ENCODE measurements at places on chromosomes 2 and 18.

DNA sequence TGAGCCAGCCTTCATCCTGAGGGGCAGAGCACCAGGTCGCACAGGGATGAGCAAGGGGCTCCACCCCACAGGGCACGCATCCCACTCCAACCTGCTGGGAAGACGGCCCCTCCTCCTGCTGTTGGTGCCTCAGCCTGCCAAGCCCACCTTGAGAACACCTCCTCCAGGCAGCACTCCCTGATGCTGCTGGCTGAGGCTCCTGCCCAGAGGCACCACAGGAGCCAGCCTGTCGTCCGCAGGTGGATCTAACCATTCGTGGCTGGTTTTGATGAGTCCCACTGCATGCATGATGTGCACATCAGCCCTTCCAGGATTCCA, 58.4 kb downstream of the BIN1 start:
- no peak for DNase-seq

GRCh38 chr2:101140978-101141655, 10.1 kb downstream of the TBC1D8 start:
- no peak for DNase-seq

GRCh38 chr2:16123421-16123820, 183.1 kb downstream of the MYCN start:
- no peak for DNase-seq

DNA sequence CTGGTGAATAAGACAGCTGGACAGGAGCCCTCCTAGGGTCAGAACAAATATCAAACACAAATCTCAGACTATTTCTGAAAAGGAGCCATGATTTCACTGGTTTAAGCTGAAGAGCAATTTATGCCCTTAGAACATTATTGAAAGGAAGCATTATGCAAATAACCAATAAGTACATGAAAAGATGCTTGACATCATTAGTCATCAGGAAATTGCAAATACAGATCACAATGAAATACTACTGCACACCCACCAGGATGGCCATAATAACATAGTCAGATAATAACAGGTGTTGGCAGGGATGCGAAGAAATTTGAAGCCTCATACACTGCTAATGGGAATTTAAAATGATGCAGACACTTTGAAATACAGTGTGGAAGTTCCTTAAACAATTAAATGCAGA, 176.4 kb upstream of the RAB6C start:
- DNase-seq = no peak

- DNase-seq = no peak
Measured at GRCh38 chr18:55034742-55035141, 75.5 kb upstream of the CCDC68 start.

DNA sequence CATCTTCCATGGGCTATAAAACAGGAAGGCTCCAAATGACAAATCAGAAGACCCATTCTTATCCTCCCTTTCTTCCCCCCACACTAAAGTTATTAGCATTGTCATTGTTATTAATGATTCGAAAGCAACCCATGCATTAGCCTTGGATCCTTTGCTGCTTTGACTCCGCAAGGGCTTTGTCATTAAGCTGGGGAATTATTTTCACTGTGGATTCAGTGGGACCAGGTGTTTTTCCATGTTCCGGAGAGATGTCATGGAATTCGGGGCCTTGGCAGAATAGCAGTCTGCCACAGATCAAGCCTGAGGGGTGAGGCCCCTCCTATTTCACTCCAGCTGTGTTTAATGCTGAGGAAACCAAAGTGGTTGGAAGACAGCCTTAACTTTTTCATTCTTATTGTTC, 357.1 kb downstream of the EN1 start:
- no peak for DNase-seq

GRCh38 chr2:26034637-26034992, 731 bp downstream of the RAB10 start:
- DNase-seq = no peak

DNA sequence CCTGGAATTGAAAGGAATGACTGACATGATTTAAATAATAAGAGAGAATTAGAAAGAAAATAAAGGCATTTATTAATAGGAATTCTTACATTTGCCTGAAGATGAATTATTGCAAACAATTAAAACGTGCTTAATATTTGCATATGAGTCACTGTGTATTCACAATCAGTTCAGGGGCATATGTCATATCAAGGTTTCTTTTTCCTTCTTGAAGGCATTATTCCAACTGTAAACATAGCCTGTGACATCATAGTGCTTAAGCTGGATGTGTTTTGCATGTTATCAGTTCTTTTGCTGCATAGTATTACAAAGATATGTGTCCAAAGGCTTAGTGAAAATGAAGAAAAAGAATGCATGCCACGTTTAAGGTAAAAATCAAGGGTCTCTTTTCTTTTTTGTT, 80.8 kb downstream of the MEIS1 start:
- no peak for DNase-seq

DNA sequence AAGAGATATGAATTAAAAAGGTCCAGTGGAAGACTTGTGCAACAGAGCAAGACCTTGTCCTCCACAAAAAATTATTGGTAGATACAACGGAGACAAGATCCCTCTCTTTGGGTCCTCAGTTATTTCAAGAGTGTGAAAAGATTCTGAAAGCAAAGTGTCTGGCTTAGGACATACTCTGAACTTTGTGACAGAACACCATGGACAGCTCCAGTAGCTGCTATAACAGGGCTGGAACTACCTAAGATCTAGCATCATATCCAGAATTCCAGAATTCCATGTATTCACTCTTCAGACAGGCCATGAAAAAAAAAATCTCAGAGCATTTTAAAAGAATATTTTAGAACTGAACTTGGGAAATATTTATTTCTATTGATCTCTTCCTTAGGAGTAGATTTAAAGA, 74.8 kb upstream of the ZBTB14 start:
- no peak for DNase-seq

DNA sequence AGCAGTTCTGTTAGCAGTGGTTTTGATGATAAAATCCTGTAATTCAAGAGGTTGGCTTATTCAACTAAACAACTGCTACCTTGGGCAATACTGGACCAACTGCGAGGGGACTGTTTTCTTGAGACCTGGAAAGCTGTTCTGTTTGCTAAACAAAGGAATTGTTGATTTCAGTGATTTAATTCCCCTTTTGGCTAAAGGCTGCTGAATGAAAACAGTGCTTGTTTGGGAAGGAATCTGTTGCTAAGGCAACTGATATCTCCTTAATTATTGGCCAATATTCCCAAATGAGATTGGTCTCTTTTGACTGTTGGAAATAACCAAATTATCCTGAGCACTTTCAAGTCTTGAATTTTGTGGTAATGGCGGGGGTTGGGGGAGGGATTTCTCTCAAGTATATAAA, 136.8 kb downstream of the CAMKMT start:
- DNase-seq = no peak

GRCh38 chr2:179571721-179572120, 289.7 kb downstream of the ZNF385B start:
- no peak for DNase-seq

DNA sequence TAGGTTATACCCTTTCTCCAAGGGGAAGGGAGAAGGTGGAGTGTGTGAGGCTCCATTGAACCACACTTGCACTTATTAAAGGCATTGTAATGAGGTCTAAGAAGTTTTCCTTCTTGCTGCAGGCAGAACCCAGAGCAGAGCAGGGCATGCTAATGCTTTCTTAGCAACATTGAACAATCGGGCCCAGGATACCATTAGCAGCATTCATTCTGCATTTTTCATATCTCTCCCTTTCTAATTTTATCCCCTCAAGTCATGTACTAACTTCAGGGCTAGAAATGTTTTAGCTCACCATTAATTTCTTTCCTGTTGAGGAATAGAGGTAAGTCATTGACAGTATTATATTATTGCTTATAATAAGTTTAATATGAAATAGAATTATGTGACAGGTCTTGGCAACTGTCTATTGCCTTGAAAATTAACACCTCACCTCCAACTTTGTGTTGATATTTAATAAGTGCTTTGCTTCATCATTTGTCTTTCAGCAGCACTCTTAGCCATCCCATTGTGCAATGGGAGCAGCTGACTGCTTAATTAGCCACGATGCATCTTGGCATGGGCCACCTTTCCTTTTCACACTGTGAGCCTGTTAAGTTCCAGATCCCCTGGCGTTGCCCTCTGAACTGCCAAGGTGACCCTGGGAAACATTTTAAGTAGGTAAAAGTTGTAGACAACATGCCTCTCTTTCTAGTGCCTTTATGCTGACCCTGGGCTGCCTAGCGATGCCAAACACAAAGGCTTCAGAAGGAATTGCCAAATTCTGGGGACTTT, 300.8 kb upstream of the MEX3C start:
- DNase-seq = no peak

DNA sequence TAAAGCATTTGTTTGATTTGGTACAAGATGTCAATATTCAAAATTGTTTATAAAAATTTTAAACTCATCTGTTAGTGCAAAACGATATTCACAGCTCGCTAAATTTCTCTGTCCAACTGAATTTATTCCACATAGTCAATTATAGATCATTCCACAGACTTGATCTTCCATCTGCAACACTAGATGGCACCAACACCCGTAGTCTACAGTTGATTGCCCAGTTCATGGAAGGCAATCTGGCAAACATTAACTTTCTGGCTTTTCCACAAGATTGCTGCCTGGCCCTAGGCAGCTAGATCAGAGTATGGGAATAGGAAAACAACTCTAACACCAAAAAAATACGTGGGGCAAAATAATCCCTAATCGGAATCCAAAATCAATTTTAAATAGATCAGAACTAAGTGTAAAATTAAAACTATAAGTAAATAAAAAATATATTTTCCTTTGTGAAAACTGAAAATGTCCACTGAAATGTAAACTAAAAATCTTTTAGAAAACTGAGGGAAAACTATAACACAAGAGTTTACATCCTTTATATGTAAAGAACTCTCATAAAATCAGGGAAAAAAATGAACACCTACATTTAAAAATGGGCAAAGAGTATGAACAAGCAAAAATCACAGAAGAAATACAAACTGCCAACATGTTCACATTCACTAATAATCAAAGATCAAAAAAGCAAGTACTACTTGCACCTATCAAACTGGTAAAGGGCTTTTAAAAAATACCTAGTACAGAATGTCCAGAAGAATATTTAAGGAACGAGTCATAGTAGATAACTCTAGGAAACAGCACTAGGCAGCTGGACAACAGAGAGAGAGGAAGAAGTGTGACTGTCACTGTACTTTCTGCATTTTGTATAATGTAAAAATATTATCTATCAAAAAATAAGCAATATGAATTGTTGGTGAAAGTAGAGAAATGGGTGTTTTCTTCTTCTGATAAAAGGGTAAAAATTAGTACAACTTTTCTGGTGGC, 35.0 kb downstream of the RTN4 start:
- DNase-seq = peak; percentile 67

- no peak for DNase-seq
Measured at GRCh38 chr2:128791120-128791984, 472.7 kb upstream of the HS6ST1 start.

DNA sequence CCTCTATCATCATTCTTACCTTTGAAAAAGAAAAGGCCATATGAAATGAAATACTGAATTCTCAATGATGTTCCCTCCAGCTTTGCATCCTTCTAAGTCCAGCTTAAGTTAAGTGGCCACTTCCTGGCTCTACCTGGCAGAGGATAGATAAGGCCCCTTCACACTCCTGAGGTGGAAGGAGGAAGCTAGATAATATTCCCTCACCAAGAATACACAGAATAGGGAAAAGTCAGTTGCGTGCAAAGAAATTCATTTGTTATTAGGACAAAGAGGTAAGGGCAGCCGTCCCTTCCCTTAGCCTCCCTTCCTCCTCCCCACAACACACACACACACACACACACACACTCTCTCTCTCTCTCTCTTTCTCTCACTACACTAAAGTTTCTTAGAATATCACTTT, 37.5 kb downstream of the OLA1 start:
- no peak for DNase-seq

- no peak for DNase-seq
Measured at GRCh38 chr2:120735746-120736170, at the start of gene GLI2. GLI2 (plus strand) TSS chr2:120735868; CDS start chr2:120797321, 61,453 bp downstream.

GRCh38 chr18:7369006-7369405, 138.1 kb downstream of the LRRC30 start:
- no peak for DNase-seq

- DNase-seq = no peak
Measured at GRCh38 chr18:6566338-6566911, 151.7 kb upstream of the L3MBTL4 start.

DNA sequence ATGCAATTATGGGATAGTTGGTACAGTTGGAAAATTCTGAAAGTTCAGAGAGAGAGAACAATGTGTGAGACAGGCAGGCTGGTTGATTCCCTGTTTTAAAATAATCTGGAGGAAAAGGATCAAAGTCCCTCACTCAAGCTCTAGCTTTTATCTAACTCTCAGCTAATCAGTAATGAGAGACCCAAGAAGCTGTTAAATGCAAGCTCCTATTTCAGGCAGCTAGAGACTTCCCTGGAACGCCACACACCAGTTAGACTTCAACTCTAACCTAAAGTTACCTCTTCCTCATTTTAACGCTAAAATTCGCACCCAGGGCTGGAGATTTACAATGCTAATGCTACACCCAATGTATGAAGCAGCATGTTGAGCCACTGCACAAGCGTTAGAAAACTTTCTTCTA, 243.1 kb downstream of the EN1 start:
- DNase-seq = no peak

DNA sequence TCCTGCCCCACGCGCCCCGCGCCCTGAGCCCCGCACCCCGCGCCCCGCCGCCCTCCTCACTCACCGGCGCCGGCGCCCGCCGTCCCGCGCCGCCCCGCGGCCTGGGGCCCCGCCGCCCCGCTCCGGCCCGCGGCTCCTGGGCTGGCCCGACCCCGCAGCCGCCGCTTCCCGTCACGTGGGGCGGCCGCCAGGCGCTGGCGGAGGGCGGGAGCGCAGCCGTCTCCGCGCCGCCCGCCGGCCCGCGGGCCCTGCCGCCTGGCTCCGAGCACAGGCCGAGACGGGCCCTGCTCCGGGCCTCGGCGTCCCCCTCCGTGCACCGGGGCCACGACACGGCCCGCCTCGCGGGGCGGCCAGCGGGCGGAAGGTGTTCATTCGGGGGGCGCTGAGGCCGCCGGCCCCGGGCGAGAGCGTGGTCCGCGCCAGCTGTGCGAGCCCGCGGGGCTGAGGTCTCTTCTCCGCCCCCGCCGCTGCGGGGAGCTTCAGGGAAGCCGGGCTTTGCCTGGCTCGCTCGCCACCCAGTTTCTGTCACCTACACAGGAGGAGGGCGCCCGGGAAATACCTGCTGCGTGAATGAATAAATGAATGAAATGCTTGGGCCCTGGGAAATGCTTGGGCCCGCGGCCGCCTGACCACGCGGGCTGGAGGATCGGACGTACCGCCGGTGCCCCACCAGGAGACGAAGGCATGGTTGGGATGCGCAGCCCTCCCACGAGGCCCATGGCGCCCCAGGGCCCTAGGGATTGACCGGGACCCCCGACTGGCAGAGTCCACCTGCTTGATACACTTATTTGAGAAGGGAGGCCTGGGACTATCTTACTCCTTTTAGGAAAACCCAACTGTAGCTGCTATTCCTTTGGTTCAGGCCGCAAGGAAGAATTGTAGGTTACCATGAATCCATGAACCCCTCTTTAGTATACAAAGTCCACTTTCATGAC, at the start of gene TGFBRAP1:
TGFBRAP1 (minus strand) TSS at position 175 of the 935 bp plus-strand sequence. CDS start 21,434 bp downstream, outside the sequence.
- DNase-seq = peak; percentile 65

DNA sequence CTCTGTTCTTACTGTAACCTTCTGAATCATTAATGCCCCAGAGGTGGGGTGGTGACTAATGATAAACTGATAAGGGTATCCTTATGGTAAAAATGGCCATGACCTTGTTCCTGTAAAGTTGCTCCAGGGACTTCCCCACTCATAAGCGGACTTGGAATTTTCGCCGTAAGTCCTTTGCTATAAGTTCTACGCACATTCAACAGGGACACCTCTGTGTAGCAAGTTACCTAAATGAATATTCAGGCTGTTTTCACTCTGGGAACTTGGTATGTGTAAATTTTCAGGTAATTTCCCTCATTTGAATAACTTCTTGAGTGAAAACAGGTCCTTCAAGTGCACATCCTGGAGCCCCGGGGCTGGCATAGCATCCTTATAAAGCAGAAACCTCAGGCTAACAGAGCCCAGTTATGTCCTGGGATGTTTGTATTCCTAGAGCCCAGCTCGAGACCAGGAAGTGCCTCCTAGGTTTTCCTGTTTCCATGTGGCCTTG, 9.4 kb upstream of the AGFG1 start:
- DNase-seq = no peak

Data from CD4-positive, alpha-beta T cell treated with Interferon alpha-2 for 1 hour (primary cell).